NCI-H1048 (cell line): ENCODE measurements at places on chromosomes 16 and 17.

DNA sequence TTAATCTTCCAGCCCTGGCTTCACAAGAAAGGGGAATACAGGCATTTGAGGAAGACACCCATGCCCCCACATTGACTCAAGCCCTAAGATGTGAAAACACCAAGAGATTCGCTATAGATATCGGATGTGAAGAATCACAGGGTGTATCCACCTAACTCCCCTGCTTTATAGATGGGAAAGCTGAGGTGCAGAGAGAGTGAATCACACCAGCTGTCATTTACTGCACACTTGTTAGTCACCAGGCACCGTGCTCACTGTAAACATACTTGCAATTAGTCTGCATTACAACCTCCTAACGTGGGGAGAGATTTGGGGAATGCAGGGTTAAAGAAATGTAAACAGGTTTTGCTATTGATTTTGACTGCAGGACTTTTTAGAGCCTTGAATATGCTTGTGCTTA, 325.5 kb downstream of the C16orf95 start:
- DNase-seq = no peak

- DNase-seq = no peak
Observed at GRCh38 chr17:49848019-49848473, at the start of gene TAC4. TSS of gene TAC4 (minus strand) at chr17:49848069. CDS start at chr17:49848017, 52 bp downstream.

GRCh38 chr17:29341726-29342125, 47.8 kb upstream of the NUFIP2 start:
- DNase-seq = no peak

GRCh38 chr16:1299012-1299867, 10.2 kb upstream of the UBE2I start:
- no peak for DNase-seq

DNA sequence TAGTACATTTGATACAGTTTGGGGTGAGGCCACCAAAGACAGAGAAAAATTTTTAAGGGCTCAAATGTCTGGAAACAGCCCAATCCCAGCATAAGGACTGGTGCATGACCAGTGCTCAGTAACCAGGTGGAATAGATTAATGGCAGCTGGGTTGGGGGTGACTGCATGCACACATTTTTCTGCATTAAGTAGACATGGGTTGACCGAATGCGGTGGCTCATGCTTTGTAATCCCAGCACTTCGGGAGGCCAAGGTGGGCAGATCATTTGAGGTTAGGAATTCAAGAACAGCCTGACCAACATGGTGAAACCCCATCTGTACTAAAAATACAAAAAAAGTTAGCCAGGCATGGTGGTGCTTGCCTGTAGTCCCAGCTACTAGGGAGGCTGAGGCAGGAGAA, 121.1 kb upstream of the HSBP1 start:
- no peak for DNase-seq

- DNase-seq = no peak
Observed at GRCh38 chr17:61451538-61452300, 503 bp upstream of the TBX4 start.

- DNase-seq = no peak
Observed at GRCh38 chr17:16880121-16880842, 91.6 kb downstream of the TNFRSF13B start.

- no peak for DNase-seq
Observed at GRCh38 chr17:75652934-75653549, 13.9 kb downstream of the RECQL5 start.

GRCh38 chr16:28826141-28826540, 3.3 kb downstream of the ATXN2L start:
- no peak for DNase-seq

DNA sequence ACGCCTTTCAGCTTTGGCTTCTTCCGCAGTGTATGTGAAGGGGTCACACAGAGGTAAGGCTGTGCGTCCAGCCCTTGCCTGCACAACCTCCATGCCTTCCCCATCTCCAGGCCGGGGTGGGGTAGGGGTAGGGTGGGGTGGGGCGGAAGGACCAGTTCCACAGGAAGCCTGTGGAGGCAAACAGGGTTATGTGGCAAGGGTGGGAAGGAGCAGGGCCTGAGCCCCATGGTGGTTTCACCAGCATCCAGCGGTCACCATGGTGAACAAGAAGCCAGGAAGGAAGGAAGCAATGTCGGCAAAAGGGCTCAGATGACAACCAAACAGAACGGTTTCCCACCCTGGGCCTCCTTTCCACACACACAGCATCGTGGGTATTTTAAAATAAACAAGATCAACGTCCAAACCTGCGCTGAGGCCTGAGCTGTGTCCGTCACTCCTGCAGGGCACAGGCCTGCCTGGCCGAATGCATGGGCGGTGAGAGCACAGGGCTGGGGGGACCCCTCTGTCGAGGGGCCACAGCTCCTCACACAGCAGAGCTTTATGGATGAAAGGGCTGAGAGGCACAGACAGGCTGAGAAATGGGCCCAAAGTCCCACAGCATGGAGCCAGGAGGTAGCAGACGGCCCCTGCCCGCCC, 80.5 kb downstream of the ZNF778 start:
- DNase-seq = no peak

DNA sequence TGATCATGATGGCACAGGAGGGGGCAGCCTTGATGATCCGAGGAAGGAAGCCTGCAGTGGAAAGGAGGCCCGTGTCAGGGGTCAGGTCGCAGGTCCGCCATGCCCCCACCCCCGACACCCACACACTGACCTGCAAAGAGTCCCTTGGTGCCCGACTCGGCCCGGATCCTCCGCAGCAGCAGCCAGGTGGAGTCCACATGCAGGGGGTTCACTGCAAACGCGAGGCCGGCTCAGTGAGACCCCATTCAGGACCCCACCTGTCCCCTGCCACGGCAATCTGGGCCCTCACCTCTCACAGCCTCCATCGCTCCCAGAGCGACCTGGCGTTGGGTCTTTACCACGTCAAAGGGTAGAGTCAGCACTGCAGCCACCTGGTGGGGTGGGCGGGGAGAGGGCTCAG, 4.6 kb downstream of the SLC25A39 start:
- DNase-seq = no peak

GRCh38 chr17:58331815-58332777, 3.5 kb upstream of the TSPOAP1 start:
- DNase-seq = no peak

GRCh38 chr17:16511593-16511992, 19.6 kb upstream of the LRRC75A start:
- no peak for DNase-seq
